ENCODE measurements at places on chromosomes 7 and 10. TPM values are rescaled to one million over a fixed set of nuclear protein-coding genes. Genes with fewer than 3 reads are reported as not detected.

CFAP43 gene
- 0.18 TPM for total RNA-seq

LRRC4 gene
- total RNA-seq: not detected

TDRD1 gene
- total RNA-seq: not detected

TMEM225B gene
- total RNA-seq: 0.05 TPM

ZNF25 gene
- 0.60 TPM for total RNA-seq

PGAM2 gene
- total RNA-seq: not detected

ERLIN1 gene
- total RNA-seq: 12.5 TPM

FAM25C gene
- total RNA-seq: not detected

MACC1 gene
- total RNA-seq: 12.5 TPM

LEP gene
- total RNA-seq: not detected

CPN1 gene
- not detected for total RNA-seq

IL6 gene
- total RNA-seq: not detected

VAX1 gene
- total RNA-seq: not detected

ZCWPW1 gene
- total RNA-seq: 0.76 TPM

EBLN1 gene
- not detected for total RNA-seq

ASB13 gene
- total RNA-seq: 32.6 TPM

SLC26A5 gene
- not detected for total RNA-seq

CPXM2 gene
- not detected for total RNA-seq

OR2A12 gene
- total RNA-seq: not detected

TMEM178B gene
- total RNA-seq: 2.3 TPM

NUTM2A gene
- total RNA-seq: not detected

UPF2 gene
- total RNA-seq: 18.2 TPM

CLEC5A gene
- total RNA-seq: not detected
